ENCODE measurements at places on chromosomes 5 and 9. TPM values are rescaled to one million over a fixed set of nuclear protein-coding genes. Genes with fewer than 3 reads are reported as not detected.

The PCDHB11 gene
- total RNA-seq: 0.20 TPM

The HRH2 gene
- total RNA-seq: 0.23 TPM

The IL3 gene
- total RNA-seq: not detected

DNA sequence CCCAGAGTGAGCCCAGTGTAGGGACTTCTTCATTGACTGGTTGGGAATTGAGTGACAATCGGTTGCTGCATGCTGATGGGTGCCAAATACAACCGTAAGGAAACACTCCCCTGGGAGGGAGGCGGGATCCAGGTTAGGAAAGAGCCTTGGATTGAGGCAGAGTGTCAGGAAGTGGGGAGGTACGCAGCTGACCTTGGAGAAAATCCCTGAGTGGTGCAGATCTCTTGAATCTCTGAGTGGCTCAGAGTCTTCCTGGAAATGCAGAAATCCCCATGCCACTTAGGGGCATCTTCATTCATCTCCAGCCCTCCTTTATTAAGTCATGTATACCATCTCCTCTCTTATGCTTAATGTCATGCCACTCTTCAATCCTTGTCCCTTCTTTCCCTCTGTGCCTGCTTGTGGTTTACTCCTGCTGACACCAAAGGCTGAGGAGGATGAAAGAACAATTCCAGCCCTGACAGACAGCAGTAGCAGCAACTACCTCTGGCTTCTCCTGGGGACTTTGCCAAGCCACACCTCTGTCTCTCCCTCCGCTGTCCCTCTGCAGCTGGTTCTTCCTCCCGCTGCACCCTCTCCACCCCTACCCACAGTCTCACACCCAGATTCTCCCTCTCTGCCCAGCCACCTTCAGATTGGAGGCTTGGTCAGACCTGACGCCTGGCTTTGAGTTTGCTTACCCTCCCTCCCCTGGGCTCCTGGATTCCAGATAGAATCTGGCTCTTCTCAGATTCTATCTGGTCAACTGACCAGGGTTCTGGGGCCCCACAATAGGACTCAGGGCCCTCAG lies 14.1 kb upstream of the LCP2 start:
- DNase-seq: no peak

DNA sequence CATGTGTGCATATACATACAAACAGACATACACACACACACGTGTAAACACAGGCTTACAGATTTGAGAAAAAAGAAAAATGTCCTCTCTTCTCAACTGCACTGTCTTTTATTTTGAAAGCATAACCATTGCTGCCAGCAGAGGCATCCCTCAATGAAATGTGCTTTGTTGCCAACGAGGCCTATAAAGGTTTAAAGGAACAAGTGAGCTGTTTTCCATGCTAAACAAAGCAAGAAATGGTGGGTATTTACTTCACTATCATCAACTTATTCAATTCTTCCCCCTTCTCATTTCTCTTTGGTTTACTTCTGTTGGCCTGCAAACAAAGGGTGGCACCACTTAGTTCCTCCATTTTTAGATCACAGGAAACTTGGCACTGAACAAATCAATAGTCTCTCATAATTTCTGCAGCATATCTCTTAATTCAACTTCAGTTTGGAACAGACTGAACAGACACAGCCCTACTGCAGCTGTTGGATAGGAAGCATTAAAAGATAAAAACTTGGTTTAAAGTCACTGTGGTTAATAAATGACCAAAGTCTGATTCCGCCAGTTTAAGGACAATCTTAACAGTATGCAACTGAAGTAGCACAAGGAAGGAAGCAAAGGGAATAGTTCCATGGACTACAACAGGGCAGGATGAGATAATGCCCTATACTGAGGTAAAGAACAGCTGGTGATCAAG lies 21.7 kb downstream of the TTC33 start:
- DNase-seq: no peak

DNA sequence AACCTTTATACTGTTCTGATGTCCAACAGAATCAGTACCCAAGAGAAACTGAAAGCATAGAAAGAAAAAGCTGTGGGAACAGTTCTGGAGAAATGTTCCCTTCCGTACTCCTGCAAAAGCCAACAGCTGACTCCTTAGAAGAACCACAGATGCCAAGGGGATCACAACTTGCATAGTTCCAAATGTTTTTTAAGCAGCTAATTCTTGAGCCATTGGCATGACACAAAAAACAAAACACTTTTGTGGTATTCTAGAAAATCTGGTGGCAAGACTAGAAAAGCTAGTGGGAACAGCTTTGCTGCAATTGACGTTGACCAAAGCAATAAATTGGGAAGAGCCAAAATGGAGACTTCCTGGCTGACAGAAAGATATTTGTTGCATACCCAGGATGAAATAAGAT lies 189.9 kb downstream of the ARL15 start:
- no peak for DNase-seq

- DNase-seq: no peak
These were observed 191.7 kb downstream of the CARTPT start for GRCh38 chr5:71910741-71911140.

- no peak for DNase-seq
These were observed 994.8 kb upstream of the WWC1 start for GRCh38 chr5:167296661-167297060.

GRCh38 chr5:127111112-127111511 lies 37.8 kb upstream of the C5orf63 start:
- DNase-seq: no peak

DNA sequence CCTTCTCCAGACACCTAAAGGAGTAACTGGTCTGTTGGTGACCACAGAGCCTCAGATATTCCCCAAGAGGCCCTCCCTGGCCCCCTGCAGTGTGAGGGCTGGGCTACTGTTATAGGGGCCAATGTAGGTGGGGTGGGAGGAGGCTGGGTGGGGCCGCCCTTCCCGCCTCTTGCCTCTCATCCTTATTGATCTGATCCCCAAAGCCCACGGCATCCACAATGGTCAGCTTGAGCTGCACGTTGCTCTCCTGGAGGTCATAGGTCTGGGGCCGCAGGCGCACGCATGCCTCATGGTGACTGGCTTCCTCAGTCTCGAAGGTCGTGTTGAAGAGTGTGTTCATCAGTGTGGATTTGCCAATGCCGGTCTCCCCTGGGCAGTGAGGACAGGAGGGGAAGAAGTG lies 13.0 kb downstream of the SEPTIN8 start:
- DNase-seq: peak; percentile 19

GRCh38 chr5:19169426-19169825 lies 818.6 kb downstream of the CDH18 start:
- no peak for DNase-seq

DNA sequence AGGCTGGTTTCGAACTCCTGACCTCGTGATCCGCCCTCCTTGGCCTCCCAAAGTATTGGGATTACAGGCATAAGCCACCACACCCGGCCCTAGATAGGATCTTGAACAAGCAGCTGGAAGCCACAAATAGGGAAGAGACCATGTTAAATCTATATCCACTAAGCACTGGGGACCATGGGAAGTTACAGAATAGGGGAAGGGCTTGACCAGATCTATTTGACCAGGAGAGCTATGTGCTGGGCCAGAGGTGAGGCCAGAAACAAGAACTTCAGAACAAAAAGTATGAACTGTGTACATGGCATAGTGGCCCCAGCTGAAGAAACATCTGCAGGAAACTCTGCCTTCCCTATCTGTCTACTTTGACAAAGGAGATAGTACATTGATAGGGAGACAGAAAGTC lies 10.8 kb downstream of the KLF4 start:
- no peak for DNase-seq

GRCh38 chr5:160480652-160481051 lies 59.0 kb downstream of the PTTG1 start:
- DNase-seq: no peak

- DNase-seq: no peak
These were observed 21.6 kb upstream of the EXOC3 start for GRCh38 chr5:421287-421880.

DNA sequence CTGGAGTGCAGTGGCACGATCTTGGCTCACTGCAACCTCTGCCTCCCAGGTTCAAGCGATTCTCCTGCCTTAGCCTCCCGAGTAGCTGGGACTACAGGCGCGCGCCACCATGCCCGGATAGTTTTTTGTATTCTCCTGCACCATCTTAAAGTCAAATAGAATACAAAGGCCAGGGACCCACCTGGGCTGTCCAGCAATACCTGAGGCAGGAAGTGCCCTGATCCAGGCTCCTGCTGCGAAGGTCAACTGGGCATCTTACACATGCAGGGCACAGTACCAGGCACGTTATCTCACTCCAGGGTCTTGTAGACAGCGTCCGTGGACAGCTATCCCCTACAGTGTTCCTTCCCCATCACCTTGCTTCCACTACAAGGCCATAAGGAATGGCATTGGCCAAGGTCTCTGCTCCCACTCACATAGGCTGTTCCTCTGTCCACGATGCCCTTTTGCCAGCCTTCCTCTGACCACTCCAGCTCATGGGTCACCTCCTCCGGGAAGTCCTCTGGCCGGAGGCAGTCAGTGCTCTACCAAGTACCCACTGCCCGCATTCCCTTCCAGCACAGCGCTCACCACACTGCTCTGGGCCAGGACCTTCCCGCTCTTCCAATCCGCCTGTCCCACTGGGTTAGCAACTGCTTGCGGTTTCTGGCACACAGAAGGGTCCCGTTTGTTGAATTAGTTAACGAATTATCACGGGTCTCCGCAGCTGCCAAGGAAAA lies 978 bp downstream of the P4HA2 start:
- no peak for DNase-seq

DNA sequence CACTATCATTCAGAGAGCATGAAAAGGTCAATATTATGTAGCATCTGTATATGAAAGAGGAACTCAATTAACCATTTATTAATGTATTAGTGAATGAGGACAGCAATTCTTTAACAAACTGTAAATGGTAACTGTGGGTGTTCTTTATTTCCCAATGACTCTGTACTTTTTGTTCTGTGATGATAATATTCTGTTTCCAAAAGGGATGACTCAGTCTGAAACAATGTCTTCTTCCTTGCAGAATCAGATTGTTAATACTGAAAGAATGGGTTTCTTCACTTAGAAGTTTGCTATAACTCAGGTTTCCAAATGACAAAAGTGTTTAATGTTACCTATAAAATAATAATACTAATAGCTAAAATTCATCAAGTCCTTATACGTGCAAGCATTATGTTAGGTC lies 1518.7 kb upstream of the WWC1 start:
- DNase-seq: no peak
